ENCODE measurements at places on chromosomes 2 and 18.

DNA sequence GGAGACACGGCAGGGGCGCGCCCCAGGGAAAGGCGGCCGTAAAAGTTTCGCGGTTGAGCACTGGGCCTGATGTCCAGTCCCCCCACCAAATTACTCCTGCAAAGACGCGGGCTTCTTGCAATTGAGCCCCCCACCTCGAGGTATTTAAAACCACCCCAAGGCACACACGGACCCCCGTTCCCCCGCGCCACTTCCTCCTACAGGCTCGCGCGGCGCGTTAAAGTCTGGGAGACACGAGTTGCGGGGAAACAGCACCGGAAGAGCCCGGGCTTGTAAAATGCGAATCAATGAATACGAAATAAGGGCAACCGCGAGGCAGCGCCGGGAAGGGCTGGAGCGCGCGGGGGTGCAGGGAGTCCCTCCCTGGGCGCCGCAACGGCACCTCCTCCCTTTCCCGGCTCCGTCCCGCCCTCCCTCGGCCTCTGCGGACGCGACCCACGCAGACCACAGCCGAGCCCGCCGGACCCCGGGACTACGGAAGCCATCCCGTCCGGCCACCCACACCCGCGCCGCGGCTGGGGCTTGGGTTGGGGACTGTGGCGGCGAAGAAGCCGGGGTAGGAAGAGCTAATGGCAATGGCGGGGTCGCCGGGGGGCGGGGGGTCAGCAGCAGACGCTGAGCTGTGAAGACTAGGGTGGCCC lies 918 bp upstream of the NETO1 start:
- no peak for DNase-seq

- no peak for DNase-seq
Observed at GRCh38 chr2:229910147-229910831, 11.5 kb downstream of the TRIP12 start.

DNA sequence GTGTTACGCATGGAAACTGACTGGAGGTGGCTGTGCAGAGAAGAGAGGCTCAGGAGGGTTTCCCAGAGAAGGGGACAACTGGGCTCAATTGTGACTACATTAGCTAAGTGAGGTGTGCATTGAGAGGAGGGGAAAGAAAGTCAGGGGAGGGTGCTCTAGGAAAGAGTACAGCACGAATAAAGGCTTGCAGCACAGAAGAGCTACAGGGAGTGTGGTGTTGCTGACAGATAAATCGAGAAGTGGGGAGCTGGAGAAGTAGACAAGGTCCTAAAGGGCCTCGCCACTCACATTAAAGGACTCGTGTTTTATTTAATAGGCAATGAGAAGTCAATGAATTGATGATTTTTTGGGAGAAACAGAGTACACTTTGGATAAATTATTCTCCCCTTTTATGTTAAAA lies 65.7 kb upstream of the CTAGE1 start:
- no peak for DNase-seq

DNA sequence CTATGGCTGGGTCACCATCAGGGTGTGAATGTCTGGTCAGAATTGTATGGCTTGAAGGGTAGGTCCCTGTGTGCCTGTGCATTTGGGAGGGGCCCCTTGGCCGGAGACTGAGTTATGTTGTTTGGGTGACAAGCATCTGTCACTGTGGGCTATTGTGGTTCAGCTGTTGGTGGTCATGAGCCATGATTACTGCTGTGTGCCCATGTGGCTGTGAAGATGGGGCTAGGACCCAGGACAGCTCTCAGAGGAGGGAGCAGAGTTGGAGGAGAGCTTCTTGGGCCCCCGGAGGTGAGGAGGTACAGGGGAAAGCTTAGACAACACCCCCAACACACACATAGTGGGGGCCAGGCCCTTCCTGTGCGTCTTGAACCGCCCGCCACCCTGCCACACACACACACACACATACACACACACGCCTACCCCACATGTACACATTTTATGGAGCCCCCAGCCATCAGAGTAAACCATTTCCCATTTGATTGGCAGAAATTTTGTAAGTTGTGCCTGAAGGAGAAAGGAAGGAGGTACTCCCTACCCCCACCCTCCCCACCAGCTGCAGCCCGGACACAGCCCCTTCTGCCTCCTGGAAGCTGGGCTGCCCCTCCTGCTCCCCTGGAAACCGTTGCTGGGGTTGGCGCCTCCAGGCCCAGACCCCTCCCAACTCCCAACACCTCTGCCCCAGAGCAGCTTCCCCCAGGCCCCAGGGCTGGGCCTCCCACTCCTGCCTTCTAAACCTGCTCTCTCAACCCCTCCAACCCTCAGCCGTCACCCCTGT lies 2.0 kb downstream of the GAREM2 start:
- no peak for DNase-seq

GRCh38 chr2:66101206-66101605 lies 333.7 kb upstream of the MEIS1 start:
- DNase-seq, result no peak

GRCh38 chr2:127400897-127401756 lies 13.4 kb upstream of the MAP3K2 start:
- DNase-seq, result no peak

All from stimulated activated CD4-positive, alpha-beta T cell treated with anti-CD3 and anti-CD28 coated beads, TNF-alpha, amount 100 ng/mL, for 1 hour (primary cell).